Stromal cell of bone marrow (primary cell): ENCODE measurements at places on chromosomes 2 and 18.

GRCh38 chr2:240456447-240457222 lies 21.2 kb downstream of the GPC1 start:
- no peak for DNase-seq

GRCh38 chr2:167579826-167580225 lies 667.6 kb downstream of the STK39 start:
- DNase-seq, result no peak

DNA sequence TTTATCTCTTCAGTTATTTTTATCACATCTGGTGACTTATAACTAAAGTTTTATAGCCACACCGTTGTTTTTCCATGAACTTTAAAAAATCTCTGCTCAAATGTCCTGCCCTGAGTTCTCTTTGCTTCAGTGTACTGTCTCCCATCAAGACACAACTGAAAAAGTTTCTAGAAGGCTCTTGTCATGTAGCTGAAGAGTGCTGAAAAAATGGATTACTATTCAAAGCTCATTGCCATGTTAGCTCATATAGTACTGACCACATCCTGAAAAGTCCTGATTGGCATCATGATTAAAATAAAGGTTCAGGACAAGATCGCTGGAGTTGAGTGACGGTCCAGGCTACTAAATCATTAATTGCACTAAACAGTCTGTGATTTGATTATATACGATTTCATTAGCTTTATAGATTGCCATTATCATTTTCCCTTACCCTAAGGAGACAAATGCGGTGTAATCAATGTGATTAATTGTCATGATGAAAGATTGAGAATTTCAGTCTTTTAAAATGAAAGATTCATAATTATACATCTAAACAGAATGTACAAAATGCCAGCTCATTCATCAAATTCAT lies 62.2 kb downstream of the MFSD6 start:
- no peak for DNase-seq

GRCh38 chr2:44184106-44184505 lies 15.4 kb downstream of the PPM1B start:
- no peak for DNase-seq

- no peak for DNase-seq
Observed at GRCh38 chr18:12520442-12520992, 112.8 kb downstream of the PRELID3A start.

GRCh38 chr2:80548469-80548868 lies 243.9 kb upstream of the LRRTM1 start:
- no peak for DNase-seq

GRCh38 chr2:773256-774160 lies 96.3 kb upstream of the TMEM18 start:
- DNase-seq, result no peak

DNA sequence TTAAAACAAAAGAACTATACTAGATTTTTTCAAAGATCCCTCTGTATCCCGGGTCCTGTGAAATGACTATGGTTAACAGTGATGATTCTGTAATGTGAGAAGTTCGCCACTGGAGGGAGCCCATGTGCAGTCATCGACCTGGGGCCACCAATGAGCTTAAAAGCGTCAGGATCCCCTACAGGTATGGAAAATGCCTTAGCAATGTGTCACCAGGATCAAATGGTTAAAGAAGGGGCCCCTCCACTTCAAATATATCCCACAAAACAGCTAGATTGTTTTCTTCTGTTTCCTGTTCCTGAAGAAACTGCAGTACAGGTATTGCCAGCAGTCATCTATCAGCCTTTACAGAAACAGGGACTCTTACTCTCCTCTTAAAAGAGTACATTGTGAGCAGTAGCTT lies 15.3 kb downstream of the CHRNA1 start:
- peak; percentile 22 for DNase-seq

DNA sequence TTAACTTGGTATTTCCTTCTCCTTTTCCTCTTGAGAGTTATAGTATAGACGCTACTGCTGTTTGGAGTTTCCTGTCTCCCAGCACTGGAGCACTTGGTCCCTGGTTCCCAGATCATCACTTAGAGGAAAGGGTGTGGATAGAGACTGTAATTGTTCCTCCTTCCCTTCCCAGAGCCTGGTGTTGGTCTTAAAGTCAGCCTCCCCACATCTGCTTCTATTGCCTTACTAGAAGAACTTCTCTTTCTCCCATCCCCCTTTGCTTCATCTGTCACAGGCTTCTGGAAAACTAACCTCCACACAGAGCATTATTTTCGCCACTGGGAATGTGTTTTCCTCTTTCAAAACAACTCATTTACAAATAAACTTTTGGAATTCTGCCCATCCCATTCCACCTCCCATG lies 131.0 kb downstream of the CCDC85A start:
- no peak for DNase-seq

- DNase-seq, result no peak
Observed at GRCh38 chr2:205959521-205959920, 126.5 kb downstream of the INO80D start.

GRCh38 chr18:30967701-30968100 lies 74.8 kb downstream of the DSC3 start:
- DNase-seq, result no peak

DNA sequence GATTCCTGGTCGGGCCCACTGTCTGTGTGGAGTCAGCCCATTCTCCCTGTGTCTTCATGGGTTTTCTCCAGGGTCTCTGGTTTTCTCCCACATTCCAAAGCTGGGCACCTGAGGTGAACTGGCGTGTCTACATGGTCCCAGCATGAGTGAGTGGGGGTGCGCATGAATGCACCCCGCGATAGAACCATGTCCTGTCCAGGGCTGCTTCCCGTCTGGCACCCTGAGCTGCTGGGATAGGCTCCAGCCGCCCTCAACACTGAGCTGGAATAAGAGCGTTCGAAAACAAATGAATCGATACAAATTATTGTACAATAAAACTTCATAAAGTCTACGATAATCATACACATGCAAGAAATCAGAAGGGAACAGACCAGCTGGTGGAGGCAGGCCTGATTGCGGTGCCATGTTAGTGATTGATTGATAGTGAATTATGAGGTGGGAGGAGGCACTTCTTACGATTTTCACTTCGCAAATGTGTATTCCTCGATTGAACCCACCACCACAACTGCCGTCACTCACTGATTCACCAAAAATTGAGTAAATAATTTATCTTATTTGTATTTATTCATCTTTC lies 186.6 kb downstream of the MGAT5 start:
- no peak for DNase-seq

DNA sequence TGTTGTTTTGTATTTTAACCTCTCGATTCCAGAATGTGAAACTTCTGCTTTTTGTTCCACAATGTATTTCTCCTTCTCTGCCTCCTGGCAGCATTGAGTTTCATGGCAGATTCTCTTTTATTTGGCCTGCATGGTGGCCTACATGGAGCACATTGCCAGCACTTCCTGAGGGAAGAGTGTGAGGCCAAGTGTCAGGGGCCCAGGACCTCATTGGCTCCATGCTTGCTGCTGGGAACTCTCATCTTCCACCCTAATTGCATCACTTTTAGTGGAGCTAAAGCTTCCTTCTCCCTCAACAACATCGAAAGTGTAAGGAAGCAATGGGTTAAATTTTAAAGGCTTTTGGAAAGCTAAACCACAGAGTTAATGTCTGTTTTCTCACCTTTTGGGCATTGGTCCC lies 9.5 kb downstream of the TRIB2 start:
- DNase-seq, result no peak

DNA sequence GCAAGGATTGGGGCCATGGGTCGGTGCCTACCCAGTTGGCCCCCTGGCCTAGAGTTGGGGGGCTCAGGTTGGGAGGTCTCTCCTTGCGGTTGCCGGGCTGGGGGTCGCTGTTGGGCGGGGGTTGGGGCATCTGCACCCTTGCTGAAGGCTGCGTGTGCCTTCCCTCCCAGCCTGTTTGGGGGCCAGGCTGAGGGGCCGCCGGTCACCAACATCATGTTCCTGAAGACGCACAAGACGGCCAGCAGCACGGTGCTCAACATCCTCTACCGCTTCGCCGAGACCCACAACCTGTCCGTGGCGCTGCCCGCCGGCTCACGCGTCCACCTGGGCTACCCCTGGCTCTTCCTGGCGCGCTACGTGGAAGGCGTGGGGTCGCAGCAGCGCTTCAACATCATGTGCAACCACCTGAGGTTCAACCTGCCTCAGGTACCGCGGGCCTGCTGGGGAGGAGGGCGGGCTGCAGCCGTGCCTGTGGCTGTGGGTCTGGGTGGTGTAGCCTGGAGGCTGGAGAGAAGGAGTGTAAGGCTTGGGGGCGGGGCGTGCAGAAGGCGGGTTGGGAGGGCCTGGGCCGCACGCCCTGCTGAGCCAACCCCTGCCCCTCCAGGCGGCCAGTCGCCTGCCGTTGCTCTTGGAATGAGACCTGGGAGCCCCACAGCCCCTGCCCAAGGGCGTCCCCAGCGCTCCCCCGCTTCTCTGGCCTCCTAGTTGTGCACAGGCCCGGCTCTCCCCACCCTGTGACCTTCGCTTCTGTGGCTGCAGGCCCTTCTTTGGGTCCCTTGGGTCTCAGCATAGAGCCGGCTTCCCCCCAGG lies 7.2 kb upstream of the NEU4 start:
- no peak for DNase-seq

- DNase-seq, result no peak
Observed at GRCh38 chr2:8860239-8860638, 22.8 kb upstream of the KIDINS220 start.

DNA sequence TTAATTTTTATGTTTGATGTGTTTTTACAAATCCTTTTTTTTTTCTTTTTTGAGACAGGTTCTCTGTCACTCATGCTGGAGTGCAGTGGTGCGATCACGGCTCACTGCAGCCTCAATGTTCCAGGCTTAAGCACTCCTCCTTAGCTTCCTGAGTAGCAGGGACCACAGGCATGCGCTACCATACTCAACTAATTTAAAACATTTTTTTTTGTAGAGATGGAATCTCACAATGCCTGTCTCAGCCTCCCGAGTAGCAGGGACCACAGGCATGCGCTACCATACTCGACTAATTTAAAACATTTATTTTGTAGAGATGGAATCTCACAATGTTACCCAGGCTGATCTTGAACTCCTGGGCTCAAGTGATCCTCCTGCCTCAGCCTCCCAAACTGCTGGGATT lies 3.2 kb downstream of the NOTO start:
- DNase-seq, result no peak

DNA sequence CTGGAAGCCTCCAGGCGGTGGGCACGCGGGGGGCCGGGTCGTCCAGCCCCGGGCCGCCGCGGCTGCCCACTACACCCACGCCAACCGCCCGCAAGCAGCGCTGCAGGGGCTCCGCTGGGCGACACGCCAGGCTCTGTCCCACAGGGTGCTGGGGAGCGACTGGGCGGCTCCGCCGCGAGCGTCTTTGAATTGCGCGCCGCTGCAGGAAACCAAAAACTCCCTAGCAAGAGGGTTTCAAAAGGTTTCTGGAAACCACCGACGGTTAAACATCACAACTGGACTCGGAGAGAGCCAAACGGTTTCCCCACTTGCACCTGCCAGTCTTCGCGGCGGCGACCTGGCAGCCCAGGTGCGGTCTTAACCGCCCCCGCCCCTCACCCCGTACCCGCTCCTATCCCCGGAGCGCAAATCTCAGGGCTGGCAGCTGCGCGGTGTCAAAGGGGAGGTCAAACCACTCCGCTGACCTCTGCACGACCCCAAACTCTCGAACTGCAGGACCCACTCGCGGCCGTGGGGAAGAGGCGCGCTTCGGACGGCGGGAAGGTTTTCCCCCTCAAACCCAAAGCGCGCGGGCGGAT lies 1.0 kb downstream of the CXCR4 start:
- no peak for DNase-seq

DNA sequence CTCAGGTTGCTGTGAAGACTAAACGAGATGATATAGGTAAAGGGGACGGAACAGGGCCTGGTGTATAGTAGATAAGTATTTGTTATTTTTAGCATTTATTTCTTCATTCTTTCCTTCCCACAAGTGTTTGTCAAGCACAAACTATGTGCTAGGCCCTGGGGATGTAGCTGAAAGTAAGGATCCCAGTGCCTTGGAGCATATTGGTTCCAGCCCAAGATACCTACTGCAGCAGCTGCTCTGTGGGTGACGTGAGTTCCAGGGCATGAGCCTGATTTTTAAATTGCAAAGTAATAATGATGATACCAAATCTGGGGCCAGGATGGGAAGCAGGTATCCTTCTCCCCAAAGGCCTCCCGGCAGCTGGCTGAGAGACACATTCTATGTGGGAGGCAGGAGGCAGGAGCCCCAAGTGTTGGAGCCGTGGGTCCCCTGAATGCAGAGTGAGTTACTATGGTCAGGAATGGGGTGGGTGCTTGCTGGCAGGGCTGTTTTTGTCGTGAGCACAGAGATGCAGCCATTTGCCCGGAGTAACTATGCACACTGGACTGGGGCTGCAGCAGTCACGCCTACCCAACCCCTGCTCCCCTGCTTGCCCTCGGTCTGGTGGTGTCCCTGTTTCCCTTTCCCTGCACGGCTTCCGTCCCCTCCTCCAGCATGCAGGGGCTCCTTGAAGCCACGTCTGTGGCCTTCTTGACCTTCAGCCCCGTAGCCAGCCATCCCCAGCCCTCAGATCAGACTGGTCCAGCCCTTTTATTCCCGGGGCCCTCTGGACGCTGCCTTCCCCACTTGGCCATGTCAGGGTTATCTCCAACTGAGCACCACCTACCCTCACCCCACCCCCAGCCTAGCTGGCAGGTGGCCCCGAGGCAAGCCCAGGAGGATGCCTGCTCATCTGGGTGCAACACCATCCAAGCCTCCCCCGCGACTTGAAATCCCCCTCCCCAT lies 52.4 kb downstream of the INHBB start:
- peak; percentile 9 for DNase-seq

GRCh38 chr2:144230033-144230432 lies 289.9 kb downstream of the ZEB2 start:
- no peak for DNase-seq

GRCh38 chr2:227106845-227107759 lies 56.9 kb downstream of the COL4A4 start:
- peak; percentile 50 for DNase-seq

- DNase-seq, result no peak
Observed at GRCh38 chr2:196743165-196743564, 56.3 kb downstream of the GTF3C3 start.

GRCh38 chr2:231102772-231103171 lies 22.1 kb downstream of the HTR2B start:
- no peak for DNase-seq

DNA sequence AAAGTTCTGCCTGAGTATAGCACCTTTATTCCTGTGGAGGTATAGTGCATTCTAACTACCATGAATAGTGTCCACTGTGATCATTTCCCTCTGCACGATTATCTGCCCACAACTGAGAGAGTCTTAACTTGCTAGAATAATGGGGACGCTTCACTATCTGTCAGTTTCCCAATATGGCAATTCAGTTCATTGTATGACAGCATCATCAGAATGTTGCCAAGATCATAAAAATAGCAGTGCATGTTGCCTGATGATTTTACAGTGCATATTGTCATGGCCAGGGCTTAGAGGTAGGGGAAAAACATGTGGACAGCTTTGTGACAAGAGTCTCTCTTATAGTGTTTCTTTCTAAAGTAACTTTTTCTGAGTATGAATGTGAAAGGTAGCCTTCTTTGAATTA lies 6.1 kb downstream of the RASGRP3 start:
- DNase-seq, result no peak
